ENCODE measurements at places on chromosomes 5 and 9.

DNA sequence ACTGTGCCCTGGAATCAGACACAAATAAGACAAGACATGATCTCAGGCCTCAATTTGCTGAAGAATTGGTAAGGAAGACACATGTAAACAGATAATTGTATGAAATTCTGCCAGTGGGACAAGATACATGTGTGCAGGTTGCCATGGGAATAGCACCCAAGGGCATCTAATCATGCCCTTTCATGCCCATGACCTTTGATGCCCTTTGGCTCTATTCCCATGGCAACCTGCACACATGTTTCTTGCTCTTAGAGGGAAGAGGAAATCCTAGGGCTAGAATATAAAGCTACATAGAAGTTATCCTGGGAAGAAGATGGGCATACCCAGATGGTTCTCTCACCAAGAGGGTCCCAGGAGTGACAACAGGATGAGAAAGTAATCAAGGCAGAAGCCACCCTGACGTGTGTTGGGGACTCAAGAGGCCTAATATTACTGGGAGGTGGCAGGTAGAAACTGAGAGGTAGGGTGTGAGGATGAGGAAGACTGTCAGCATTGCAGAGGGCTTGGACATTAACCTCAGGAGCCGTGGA lies 34.4 kb downstream of the P4HA2 start:
- no peak for DNase-seq

- no peak for DNase-seq
These were observed 9.9 kb downstream of the ZNF618 start for GRCh38 chr9:113886026-113886369.

DNA sequence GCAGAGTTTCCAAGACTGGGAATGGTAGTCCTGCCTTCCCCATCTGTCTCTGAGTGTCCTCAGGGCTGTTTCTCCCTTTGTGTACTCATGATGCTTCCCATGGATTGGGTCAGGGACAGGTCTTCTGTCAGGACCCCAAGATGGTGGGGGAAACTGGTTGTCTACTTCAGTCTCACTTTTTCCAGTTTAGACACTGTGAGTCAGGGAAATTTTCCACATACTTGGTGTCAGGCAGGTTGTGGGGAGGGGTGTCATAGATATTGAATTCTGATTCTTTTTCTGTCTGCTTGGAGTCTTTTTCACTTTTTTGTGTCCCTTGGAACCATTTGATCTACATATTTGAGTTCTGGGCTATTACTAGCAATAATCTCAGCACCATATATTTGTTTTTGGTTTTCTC lies 10.3 kb downstream of the POLK start:
- no peak for DNase-seq

DNA sequence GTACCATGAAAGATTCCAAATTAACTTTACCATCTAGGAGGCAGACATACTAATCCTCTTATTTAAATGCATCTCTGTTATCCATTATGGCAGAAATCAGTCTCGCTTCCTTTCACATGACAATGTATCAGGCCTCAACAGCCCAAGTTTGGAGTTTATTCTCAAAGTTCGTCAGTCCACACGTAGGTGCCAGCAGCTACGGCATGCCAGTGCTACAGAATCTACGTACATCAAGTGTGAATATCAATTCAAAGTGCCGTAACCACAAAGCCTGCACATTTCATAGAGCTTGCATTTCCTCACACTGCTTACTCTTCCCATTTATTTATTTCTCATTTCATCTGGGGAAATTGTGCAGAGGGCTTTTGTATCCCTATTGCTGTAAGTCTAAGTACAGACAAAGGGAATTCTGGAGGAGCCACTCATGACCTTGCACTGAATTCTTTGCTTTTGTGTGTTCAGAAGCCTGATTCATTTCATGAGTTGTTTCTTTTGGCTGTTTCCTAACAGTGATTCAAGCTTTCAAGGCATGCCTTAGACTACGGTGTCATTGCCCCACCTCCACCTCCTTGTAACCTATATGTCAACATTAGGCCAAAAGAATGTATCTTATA lies 10.0 kb downstream of the ENC1 start:
- DNase-seq: no peak

- DNase-seq: no peak
These were observed 7.0 kb downstream of the IGFBPL1 start for GRCh38 chr9:38417003-38417945.

DNA sequence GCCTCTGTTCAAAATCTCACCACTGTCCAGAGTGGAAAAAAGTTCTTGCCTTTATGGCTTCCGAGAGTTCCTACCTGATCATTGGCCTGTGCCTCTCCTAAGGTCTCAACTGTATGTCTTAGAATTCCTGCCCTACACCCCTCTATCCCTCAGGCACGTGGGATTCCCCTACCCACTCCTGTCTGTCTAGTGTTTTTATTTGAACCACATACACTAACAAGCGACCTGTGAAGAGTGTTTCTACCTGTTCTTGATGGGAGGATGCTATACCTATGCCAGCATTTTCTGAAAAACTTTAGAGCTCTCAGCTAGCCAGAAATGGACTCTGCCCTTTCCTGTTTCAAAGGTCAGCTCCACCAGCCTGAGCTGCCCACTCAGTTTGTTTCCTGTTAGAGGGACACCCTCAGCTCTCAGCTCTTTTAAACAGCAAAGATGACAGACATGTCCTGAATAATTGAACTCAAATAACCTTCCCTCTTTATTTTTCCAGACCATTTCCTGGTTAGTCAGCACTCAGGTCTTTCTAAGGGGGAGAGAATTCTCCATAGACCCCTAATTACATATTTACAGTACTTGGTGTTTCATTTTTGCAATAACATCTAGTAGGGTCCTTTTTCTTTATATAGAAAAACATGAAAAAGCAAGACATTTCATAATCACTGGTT lies 214.8 kb downstream of the AOPEP start:
- no peak for DNase-seq

DNA sequence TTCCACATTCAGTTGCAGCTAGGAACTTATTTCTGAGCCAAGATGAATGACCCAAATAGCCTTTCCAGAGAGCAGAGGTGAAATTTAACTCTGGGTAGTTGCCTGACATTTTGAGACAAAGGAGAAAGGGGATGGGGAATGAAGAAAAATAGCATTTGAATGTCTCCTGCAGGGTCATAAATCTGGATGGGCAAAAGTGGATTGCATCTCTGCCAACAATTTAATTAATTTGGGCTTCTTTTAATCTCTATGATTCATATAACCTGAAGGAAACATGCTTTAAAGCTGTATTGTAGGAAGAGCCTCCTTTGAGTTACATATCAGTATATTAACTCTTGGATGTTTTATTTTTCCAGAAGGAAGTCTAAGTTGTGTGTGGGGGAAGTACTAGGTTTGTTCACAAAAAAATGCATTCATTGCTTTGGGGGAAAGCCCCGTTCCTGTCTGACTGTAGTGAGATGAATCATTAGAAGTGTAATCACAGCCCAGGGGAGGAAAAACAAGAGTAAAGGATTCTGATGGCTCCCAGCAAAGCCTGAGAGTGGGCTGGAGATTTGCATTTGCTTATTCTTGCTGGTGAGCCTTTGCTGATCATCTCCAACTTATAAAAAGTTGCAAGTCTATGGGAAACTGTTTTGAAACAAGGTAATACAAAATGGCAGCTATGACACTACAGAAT lies 133.0 kb upstream of the IQGAP2 start:
- DNase-seq: no peak

GRCh38 chr9:115192280-115192679 lies 74.3 kb upstream of the TNC start:
- DNase-seq: no peak

GRCh38 chr9:78668148-78668832 lies 371.4 kb downstream of the PSAT1 start:
- no peak for DNase-seq

GRCh38 chr9:117929868-117930267 lies 225.7 kb downstream of the TLR4 start:
- peak; percentile 3 for DNase-seq

DNA sequence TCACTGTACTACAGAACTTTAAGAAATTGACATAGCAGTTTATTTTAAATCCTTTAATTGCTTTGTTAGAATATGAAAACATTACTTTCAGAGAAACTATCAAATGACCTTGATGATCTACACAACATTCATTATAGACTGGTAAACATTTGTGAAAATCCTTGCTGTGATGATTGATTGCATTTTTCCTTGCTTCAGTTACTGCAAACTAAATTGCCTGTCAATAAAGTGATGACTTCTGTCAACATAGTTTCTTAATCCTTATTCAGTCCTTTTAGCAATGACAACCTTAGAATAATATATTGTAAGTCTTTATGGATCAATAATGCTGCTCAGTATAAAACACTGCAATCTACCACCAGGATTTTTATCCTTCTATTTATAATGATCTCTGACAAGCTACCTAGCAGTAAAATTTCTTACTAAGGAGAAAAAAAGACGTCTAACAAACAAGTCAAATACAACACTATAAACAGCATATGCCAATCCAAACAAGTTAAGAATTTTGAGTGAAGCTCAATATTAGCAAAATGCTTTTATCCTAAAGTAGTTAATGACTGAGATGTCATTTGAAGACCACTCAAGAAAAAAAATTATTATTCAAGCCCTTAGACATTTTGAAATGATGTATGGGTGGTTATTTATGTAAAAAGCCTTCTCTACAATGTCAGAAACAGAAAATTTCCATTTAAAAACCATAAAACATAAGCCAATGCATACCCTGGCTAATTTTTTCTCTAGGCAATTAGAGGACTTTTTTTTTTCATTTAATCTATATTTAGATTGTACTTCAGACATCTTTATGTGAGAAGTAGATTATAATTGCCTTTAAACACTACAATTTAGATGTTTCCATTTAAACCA lies 105.5 kb downstream of the FBXL17 start:
- DNase-seq: no peak

- no peak for DNase-seq
These were observed 11.1 kb upstream of the ESM1 start for GRCh38 chr5:54996466-54996865.

DNA sequence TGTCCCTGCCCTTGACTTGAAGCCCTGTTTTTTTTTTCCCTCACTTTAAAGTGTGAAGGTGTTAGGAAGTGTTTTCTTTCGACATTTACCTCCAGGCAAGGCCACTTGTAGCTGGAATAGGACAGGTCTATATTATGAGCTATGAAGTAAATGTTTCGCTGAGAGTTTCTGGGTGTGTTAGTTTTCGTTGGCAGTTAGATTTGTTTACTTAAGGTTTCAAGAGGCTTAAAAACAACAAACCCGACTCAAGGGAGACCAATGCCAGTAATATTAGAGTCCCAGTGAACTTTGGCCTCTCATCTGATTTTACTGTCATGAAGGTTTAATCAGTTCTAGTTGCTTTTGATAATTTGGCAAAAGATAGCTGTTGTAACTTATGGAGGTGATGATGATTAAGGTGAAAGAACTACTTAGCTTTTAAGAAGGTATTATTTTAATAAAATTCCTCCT lies 25.2 kb downstream of the OCLN start:
- DNase-seq: no peak

DNA sequence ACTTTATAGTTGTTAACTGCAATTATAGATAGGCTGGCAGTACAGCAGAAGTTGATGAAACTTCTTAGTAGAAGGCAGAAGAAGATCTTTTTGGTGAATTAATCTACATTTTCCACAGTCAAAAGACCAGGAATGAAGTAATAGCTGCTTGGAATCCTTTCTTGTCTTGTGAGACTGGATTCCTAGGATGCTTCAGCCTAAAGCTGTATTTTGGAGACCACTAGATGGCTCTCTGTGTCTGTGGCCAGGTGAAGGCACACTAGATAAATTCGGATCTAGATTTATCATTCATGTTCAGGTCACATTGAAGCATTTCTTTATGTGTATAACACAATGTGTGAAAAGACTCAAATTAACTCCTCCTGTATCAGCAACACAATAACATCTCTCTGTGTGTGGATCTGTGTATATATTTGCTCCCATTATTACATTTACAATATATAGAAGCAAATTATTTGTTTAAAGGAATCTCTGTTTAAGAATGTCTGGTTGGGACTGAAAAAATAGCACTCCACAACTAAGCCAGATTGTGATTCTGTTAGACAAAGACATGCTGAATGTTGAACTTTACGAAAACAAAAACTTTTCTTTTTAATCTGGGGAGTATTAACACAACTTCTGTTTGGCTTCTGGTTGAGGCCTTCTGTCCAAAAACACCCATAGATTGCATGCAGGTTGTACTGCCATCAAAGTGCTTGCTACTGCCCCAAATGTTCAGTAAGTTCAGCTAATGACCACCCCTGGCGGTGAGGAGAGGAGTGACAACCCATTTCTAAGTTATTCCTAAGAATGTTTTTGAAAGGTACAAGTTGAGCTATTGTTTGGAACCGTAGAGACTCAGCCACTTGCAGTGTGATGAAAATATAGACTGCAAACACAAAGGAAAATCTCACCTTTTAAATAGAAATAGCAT lies 10.6 kb downstream of the GRIN3A start:
- no peak for DNase-seq

GRCh38 chr9:109689701-109690100 lies 90.3 kb upstream of the PALM2AKAP2 start:
- DNase-seq: no peak

GRCh38 chr5:138391859-138392386 lies 39.4 kb downstream of the KDM3B start:
- DNase-seq: peak; percentile 37

GRCh38 chr5:145510324-145510723 lies 324.8 kb downstream of the PRELID2 start:
- no peak for DNase-seq

DNA sequence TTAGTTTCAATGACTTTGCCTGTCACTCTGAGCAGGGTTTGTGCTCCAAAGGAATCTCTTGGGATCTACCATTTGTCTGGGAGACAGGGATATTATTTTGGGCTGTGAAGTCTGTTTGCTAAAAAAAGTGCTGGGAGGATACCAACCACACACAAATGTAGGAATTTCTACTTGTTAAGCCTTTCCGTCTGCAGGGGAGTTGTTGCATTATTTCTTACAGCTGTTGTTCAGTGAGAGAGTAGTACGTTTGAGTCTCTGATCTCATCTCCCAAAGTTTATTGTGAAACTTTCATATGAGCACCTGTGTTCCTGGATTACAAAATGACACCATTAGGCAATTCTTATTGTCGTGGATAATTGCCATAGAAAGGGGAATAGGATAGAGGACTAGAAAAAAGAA lies 78.3 kb upstream of the SEMA6A start:
- no peak for DNase-seq

DNA sequence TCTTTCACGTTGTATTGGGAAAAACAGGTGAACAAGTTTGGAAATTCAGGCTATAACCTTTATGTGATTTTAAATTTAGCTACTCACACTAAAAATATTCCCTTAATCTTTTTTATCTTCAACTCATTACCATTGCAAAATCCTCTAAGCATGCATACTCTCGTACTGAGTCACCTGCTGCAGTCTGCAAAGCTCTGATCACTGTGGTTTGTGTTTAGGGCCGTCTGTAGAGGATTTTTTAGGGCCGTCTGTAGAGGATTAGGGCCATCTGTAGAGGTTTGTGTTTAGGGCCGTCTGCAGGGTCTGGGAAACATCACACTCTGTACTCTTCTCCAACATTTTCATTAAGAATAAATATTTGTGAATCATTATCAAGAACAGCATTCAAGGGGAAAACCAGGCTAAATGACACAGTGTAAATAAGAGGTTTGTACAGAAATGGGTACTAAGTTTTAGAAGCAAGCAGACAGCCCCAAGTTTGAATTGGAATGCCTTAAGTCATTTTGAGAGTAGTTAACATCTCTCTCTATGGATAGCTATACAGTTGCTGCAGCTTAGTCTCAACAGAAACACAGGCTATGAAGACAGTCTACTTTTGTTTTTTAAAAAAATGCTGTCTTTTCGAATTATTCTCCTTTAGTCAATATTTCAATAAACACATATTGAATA lies 155.0 kb upstream of the TSLP start:
- DNase-seq: no peak

- DNase-seq: peak; percentile 32
These were observed 246.8 kb downstream of the ARHGAP26 start for GRCh38 chr5:143016777-143017516.

Measured in heart right ventricle (tissue), 16 donors.